Stimulated activated CD8-positive, alpha-beta memory T cell treated with anti-CD3 and anti-CD28 coated beads, Interleukin-12 subunit alpha, Interleukin-12 subunit beta, amount 100 ng/mL, for 4 hours (primary cell): ENCODE measurements at places on chromosomes 4 and X.

- no peak for DNase-seq
Measured at GRCh38 chr4:53586121-53586816, 5.0 kb downstream of the LNX1 start.

GRCh38 chrX:1521459-1521956, 15.5 kb downstream of the P2RY8 start:
- no peak for DNase-seq

DNA sequence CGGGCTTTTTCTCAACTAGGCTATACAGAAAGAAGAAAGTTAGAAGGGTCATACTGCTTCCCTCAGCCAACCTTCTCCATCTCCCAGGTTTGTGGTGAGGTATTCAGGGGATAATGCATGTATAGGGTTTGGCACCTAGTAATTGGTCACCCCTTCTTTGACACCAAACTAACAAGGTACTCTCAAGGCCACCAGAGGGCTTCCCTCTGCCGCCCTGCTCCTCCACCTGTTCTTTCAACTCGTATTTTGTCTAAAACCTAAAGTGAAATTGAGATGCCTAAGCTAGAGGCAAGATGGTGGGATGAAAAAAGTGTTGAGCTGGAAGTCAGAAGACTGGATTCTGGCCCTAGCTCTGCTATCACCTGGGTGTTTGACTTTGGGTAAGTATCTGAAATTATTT, 22.0 kb downstream of the CT47C1 start:
- DNase-seq = no peak

DNA sequence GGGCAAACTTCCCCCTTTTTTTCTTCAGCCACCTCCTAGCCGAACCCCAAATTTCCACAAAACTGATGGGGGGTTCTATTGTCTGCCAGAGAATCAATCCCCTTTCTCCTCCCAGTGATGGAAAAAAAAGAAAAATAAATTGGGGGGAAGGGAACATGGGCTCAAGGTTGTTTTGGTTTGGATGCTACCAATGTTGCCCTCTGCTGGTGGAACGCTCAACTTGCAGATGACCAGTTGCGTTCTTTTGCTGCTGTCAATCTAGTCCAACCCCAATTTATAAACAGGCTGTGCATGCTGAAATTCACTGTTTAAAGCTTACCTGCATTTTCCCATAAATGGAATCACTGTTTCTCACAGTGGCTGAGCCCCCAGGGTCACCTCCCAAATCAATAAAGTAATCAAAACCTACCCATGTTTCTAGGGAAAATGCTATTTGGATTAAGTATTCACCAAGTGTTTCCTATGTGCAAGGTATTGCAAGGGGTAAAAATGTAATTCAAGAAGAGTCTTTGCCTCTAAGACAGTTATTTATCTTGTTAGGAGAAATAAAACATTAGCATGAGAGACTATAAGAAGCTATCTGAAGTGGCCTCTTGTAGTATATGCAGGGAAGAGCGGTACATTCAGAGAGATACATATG, 116.7 kb upstream of the TMEM164 start:
- DNase-seq = no peak

DNA sequence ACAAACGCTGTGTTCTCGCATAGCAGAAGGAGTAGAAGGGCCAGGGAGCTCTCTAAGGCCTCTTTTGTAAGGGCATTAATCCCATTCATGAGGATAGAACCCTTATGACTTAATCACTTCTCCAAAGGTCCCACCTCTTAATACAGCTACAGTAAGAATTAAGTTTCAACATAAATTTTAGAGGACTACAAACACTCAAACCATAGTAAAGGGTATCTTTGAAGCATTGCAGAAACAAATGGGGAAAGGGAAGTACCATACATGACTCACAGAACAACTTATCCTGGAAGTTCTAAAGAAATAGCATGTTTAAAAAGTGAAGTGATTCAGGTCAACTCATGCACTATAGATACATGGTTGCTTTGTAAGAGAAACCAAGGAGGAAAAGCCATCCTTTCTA, 680.8 kb downstream of the RPA4 start:
- no peak for DNase-seq

DNA sequence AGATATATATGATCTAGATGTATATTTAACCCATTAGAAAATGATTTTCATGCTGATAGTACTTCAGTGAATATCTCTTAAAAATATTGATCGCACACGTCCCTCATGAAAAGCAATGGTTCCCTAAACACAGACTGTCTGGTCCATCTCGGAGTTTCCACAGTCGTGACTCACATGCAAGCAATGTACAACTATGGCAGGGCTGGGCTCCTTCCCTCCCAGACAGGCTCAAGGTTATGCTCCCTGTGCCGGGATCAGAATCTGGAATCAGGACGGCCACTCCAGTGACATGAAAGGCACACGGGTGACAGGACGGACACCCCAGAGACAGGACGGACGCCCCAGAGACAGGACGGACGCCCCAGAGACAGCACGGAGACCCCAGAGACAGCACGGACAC, 40.2 kb upstream of the PPP2R3B start:
- no peak for DNase-seq

- no peak for DNase-seq
Measured at GRCh38 chr4:6869944-6870343, 39.7 kb upstream of the TBC1D14 start.

DNA sequence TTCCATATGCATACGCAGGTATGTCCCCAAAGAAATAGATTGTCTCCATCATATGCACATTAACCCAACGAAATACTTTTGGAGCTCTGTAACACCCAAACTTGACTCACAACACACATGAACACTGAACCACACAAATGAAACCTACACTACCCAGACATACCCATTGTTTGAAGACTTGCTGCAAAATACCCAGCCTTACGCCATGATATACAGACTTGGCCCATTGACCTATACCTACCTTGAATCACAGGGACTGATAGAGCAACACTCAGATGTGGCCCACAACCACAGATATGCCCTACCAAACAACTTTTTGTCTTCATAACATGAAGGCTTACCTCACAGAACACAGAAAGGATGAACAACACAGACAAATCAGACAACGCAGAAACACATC, 15.9 kb downstream of the LINC00632 start:
- no peak for DNase-seq

- no peak for DNase-seq
Measured at GRCh38 chr4:123583043-123583442, 186.4 kb downstream of the SPRY1 start.

- no peak for DNase-seq
Measured at GRCh38 chr4:42789041-42789567, 103.4 kb upstream of the GRXCR1 start.

GRCh38 chr4:88573995-88574394, 18.3 kb upstream of the HERC3 start:
- no peak for DNase-seq

DNA sequence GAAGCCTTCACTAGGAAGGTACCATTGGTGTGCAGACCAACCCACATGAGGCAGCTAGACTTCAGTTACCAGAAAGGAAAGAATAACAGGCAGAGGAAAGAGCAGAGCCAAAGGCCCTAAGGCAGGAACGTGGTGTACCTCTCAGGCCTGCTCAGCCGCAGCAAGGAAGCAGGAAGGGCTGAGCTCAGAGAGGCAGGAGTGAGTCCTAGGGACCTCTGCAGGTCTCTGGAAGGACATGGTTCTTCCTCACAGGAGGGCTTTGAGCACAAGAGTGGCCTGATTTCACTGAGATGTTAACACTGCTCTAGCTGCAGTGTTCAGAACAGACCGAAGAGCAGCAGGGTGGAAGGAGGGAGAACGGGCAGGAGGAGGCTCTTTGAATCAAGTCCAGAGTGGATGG, 124.6 kb downstream of the DCHS2 start:
- no peak for DNase-seq

- no peak for DNase-seq
Measured at GRCh38 chr4:55340266-55340665, 5.8 kb upstream of the SRD5A3 start.

- no peak for DNase-seq
Measured at GRCh38 chr4:34678431-34678830, 1565.9 kb downstream of the ARAP2 start.

DNA sequence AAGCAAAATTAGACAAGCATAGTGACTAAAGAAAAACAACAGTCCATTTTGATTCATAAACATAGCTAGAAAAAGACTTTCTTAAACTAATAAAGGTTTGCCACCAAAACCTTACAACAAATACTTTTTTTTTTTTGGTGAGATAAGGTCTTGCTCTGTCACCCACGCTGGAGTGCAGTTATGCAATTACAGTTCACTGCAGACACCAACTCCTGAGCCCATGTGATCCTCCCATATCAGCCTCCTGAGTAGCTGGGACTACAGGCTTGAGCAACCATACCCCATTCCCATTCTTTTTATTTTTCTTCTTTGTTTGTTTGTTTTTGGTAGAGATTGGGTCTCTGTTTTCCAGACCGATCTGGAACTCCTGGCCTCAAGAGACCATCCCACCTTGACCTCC, 247.2 kb upstream of the ADGRL3 start:
- DNase-seq = no peak

DNA sequence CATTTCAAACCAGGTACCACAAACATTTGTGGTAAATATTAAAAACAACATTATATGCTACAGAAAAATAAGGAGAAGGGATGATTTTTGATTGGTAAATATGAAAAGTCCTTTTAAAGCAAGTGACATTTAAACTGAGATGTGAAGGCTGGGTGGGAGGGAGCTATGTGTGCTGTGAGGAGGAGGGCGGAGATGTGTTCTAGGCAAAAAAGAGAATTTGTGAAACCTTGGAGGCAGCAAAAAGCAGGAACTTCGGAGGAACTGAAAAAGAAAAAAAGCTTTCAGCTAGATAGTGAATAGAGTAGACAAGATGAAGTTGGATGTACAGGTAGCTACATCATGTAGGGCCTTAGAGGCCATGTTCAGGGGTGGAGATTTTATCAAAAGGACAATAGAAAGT, 10.1 kb upstream of the ARAP2 start:
- DNase-seq = no peak
